ENCODE measurements at places on chromosomes 5 and 9.

DNA sequence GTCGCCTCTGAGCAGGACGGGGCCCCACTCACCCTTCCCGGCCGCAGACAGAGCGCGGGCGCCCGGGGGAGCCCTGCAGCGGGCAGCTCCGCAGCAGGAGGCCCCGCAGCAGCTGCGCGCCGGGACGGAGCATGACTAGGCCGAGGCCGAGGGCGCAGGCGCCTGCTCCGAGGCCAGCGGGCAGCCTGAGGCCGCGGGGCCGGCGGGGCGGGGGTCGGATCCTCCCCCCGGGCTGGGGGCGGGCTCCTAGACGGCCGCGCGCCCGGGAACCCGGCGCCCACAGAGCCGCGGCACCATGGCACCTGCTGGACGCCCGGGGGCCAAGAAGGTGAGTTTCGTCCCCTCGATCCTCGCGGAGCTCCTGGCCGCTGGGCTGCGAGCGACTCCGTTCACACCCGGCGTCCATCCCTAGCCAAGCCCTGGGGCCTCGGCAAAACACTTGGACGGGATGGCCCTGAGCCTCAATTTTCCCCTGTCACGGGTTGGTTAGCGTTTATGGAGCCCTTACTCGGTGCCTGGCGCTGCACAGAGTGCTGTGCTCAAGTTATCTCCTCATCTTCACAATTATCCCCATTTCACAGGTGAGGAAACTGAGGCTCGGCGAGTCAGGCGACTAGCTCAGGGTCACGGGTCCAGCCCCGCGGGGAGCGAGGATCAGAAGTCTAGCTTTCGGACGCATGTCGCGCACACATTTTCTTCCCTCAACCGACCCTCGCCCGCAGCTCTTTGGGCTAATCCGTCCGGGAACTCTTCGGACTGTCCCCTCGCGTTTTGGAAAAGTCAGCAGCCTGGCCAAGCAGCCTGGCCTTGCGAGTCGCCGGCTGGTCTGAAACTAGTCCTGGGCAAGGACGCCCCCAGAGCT lies at the start of the genes BHMT2 and DMGDH:
Gene BHMT2, plus strand, starts transcription at position 280 of the 862 bp plus-strand sequence. Its CDS starts 16 bp downstream, at position 296.
Gene DMGDH, minus strand, starts transcription at position 187 of the 862 bp plus-strand sequence. Its CDS starts 54 bp downstream, at position 133.
- DNase-seq = no peak

- no peak for DNase-seq
These were observed 459.5 kb upstream of the WWC1 start for GRCh38 chr5:167831754-167832504.

GRCh38 chr5:178786859-178787499 lies 56.5 kb upstream of the ZNF354A start:
- DNase-seq = no peak

DNA sequence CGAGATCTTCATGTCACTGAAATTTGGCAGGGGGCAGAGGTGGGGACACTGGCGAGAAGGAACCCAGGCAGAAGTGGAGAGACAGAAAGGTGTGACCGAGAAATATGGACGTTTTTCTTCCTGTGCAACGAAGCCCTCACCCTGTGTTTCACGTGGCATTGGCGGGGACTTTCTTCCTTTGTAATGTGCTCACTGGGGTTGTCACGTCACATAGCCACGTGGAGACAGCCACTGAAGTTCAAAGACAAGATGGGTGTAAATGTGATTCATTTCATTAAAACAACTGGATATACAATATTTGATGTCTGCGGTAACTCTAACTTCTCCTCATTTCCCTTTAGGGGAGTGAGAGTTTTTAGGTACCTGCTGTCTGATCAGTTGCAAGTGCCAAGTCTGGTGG lies 225.7 kb downstream of the FSTL4 start:
- DNase-seq = no peak

DNA sequence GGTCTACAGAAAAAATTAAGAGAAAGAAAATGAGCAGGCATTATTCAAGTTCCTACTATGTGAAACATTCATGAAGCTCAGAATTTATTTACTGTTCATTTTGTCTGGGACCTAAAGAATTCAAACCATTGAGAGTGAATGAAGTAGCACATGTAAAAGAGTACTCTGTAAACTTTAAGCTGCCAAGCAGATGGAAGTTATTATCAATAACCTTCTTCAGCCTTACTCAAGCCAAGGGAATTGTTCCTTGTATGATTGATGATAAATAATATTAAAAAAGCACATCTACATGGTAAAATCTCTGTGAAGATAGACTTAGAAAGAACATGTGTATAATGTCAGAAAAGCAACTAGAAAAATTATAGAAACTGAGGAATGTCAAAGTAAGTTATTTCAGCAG lies 17.8 kb upstream of the GLIS3 start:
- no peak for DNase-seq

- DNase-seq = no peak
These were observed 51.9 kb upstream of the COL5A1 start for GRCh38 chr9:134589748-134590147.

- DNase-seq = no peak
These were observed 13.6 kb downstream of the FAT2 start for GRCh38 chr5:151577566-151577965.

DNA sequence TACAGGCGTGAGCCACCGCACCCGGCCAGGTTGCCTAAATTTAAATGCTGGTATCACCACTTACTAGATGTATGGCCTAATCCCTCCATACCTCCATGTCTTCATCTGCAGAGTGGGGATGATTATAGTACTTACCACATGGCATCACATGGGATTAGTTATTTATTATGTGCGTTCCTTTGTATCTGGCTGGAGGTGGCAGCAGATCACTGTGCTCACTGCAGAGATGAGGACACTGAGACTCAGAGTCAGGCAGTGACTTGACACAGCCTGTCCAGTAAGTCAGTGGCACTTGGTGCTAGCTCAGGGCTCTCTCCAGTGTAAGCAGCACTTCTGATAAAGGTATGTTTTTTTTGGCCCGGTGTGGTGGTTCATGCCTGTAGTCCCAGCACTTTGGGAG lies 38.4 kb upstream of the HAND1 start:
- no peak for DNase-seq

DNA sequence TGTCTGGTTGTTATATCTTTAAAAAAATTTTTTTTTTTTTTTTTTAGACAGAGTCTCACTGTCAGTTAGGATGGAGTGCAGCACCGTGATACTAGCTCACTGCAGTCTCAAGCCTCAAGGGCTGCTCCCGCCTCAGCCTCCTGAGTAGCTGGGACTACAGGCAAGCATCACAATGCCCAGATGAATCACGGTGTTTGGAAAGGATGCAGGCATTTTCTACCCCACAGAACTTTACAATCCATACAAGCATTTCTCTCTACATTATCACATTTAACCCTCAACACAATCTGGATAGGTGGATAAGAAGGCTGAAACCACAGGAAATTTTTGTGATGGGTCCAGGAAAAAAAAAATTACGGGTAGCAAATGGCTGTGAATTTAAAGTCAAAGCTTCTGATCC lies 5.8 kb upstream of the PCA3 start:
- DNase-seq = no peak

DNA sequence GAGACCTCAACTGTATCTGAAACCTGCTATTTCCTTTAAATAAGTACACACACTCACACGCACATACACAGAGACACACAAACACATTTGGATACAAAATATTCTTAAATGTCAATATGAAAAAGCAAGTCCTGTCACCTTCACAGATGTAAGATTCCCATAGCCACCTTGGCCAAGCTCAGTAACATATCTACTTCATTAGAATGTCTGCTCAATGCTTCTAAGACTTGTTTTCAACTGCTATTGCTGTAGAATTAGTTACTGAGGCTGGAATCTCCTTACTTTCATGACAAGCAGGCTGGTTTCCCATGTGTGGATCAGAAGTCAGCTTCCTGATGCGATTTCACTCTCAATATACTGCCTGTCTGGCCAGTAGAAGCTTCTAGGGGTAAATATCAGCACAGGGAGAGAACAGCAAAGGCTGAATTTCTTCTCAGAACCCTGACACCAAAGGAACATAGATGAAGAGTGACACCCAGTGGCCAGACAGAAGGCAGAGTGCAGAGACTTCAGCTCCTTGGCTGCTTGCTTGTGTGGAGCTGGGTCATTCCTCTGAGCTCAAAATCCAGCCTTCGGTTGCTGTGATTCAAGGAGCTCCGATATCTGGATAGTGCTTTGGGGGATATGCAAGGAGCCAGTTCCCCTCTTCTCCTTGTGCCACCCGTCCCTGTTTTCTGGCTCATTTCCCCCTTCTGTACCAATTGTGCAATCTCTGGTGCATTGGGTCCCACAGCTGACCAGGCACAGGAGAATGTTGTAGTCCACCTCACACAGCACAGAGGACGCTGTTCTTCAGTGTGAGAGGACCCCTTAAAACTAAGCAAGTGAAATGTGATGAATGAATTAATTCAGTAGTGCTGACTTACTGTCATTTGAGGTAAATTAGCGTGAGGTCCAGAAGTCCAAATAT lies 26.6 kb upstream of the ABLIM3 start:
- peak; percentile 49 for DNase-seq
